ENCODE measurements at places on chromosomes 3 and 15.

GRCh38 chr15:46270481-46271147 lies 635.8 kb downstream of the SQOR start:
- no peak for DNase-seq

- no peak for DNase-seq
Measured at GRCh38 chr3:127536830-127537812, 53.4 kb downstream of the TPRA1 start.

DNA sequence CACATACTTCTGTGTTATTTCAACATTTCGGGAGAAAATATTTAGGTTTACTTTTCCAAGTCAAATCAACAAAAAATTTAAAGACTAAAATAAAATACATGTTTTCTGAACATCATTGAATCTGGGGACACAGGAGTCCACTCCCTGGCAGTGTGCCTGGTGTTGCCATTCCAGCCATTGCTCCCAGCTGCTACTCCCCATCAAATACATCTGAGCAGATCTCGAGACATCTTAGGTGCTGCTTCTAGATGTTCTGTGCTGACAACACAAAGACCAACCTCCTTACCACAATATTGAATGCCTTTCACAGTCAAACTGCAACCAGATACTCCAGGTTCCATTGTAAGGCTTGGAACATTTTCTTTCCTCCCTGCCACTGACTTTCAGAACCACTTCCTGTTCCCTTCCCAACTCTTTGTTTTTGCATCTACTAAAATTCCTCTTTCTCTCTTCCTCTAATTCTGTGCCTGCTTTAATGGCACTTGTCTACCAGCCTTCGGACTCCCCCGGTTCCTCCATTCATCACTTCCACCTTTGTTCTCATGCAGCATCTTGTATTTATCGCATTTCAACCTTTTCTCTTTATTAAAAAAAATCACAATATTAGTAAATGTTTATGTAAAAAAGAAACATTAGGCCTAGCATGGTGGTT lies 81.1 kb upstream of the SLC4A7 start:
- no peak for DNase-seq

GRCh38 chr15:100879464-100880138 lies at the start of gene ALDH1A3:
ALDH1A3 (plus strand) TSS chr15:100879831; CDS start chr15:100879908, 77 bp downstream.
- DNase-seq, result no peak

GRCh38 chr3:153484842-153485241 lies 322.8 kb downstream of the RAP2B start:
- no peak for DNase-seq

- no peak for DNase-seq
Measured at GRCh38 chr3:36681867-36682266, 82.5 kb downstream of the DCLK3 start.

DNA sequence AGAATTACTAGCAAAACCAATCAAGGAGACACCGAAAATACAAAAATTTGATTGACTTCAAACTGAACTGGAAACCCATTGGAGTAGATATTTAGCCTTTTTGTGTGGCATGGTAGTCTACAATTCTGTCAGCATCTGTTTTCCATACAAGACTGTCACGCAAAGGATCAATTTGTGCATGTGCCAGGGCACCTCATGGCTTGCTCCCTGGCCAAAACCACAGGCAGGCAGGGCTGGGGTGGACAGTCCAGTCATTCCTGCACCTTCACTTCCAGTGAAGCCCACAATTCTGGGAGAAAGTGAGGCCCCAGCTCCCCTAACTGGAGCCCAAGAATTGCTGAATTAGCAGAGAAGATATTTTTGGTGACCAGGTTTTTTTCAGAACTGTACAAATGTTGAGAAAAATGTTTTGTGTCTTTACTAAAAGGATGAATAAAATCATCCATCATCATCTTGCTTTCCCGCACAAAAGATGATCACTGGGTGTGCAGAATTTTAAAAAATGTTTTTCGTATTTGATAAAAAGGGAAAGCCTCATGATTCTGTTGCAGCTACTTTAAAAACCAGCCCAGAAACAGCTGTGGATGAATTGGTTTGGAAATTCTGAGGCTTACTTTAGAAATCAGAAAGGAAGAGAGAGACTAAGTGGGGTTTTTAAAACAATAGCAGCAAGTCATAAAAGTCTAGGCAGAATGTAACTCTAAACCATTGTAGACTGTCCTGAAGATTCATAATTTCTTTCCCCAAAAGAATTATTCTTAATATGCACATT lies 86.4 kb downstream of the PCCB start:
- no peak for DNase-seq

DNA sequence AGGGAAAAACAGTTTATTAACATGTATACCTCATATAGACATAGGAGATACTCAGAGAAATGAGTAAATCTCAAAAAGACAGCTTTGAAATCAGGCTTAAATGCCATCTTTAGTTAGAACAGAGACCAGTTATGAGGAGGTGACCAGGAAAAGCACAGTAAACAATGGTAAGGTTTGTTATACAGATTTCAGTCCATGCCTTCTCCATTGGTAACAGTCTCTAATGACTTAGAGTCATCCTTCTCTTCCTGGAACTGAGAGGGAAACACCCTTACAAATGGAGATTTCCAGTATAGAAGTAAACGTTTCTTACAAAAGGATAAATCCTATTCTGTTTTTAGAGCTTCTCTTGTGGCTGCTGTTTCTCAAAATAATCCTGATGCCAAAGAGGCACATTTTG lies 476.3 kb upstream of the NAALADL2 start:
- no peak for DNase-seq

- no peak for DNase-seq
Measured at GRCh38 chr15:100986158-100986896, 67.2 kb downstream of the LRRK1 start.

DNA sequence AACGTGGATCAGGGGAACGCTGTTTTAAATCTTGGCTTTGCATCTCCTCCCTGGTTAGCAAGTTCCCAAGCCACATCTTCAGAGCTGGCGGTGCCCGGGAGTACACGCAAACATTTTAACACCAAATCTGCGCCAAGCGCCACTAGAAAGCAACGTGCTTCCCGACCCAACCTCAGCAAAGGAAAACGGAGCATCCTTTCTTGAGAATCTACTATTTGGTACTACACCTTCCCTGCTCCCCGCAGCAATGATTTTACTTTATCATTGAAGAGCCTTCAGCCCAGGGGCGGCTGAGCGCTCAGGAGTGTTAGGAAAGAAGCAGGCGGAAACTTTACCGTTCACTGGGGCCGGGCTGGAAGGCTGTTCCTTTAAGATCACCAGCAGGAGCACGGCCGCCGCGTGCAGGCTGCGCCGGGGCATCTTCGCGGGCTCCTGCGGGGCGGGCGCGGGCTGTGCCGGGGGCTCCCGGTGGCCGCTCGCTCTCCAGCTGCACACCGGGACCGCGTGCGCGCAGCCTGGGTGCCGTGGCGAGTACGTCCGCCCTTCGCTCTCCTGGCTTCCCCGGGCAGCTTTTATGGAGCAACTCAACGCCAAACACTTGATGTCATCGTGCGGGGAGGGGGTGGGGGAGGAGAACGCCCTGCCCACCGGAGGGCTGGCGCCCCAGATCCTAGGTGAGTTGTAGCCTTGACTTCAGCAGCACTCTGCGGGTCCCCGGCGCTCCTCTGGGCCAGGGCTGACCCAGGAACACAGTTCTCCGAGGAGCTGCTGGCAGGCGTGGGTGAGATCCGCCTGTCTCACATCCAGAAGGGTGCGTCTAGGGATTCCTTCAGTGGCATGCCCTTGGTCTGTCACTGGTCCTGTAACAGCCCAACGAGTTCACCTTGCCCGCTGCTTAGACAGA lies at the start of gene CA12:
Gene CA12 (minus strand): TSS at position 546 of the 904 bp plus-strand sequence. CDS start 126 bp downstream, at position 420.
- DNase-seq, result no peak

DNA sequence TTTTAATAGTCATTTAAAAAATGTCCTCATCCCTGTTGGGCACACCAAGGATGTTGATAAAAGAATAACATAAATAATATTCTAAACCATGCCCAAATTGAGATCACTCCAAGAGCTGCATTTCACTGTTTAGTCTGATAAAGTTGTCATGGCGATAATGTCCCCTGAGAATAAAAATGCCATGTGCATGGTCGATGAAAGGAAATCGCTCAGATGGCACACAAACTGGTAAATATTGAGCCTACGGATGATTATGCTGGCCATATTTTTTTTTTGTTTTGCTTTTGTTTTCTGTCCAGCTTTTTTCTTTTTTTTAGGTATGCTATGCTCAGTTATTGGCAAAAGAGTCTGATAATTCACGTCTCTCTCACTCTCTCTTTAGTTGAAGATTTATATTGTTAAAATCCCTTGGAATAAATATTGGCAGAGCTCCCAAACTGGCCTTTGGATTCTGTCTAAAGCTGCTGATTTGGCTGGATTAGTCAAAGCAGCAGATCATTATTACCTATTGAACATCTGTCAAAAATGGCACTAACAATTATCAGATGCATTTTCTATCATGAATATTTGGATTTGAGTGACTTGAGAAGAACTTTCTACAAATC lies 643.8 kb downstream of the SQOR start:
- DNase-seq, result no peak

DNA sequence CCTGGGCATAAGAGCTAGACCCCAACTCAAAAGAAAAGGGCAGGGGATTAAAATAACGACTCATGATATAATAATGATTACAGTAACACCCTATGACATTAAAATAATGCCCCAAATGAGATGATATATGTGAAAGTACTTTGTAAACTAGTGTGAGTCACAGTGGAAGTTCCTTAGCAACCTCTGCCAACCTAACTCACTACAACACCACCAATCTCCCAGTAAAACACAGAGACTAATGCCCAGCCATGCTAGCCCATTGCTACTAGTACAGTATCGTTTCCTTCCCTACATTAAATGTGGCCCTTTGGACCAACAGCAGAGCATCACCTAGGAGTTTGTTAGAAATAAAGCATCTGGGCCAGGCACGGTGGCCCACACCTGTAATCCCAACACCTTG lies 11.2 kb upstream of the ADAMTS7 start:
- DNase-seq, result no peak

- DNase-seq, result no peak
Measured at GRCh38 chr15:48795901-48796300, 15.0 kb downstream of the CEP152 start.

- DNase-seq, result peak; percentile 40
Measured at GRCh38 chr15:76994971-76995945, at the start of gene PSTPIP1. PSTPIP1 (plus strand) TSS chr15:76995126; CDS start chr15:76995574, 448 bp downstream.
